ENCODE measurements at places on chromosomes 1 and 21. TPM values are rescaled to one million over a fixed set of nuclear protein-coding genes. Genes with fewer than 3 reads are reported as not detected.

The PAQR7 gene
- total RNA-seq = 4.1 TPM

The RRP1 gene
- 42.7 TPM for total RNA-seq

The TTLL10 gene
- not detected for total RNA-seq

The TEX50 gene
- not detected for total RNA-seq

The OLFML3 gene
- total RNA-seq = not detected

The OR14K1 gene
- total RNA-seq = not detected

The KRTAP7-1 gene
- total RNA-seq = not detected

The IL6R gene
- total RNA-seq = 30.5 TPM

The AADACL3 gene
- not detected for total RNA-seq

The GBP6 gene
- 0.73 TPM for total RNA-seq

The B3GALT2 gene
- total RNA-seq = 0.14 TPM

The PGLYRP3 gene
- not detected for total RNA-seq

The PDZK1IP1 gene
- total RNA-seq = not detected

The TMCO1 gene
- 76.7 TPM for total RNA-seq

The CZIB gene
- total RNA-seq = 37.4 TPM

The KRTAP19-3 gene
- not detected for total RNA-seq

The F5 gene
- total RNA-seq = 51.1 TPM

The CLCA4 gene
- total RNA-seq = not detected

The MCOLN3 gene
- 0.62 TPM for total RNA-seq

The CELA2A gene
- not detected for total RNA-seq

Data from activated CD4-positive, alpha-beta memory T cell treated with anti-CD3 and anti-CD28 coated beads for 36 hours (primary cell).